ENCODE measurements at places on chromosomes 6 and 20.

GRCh38 chr6:160259598-160259997, 977 bp upstream of the SLC22A2 start:
- DNase-seq = no peak

- DNase-seq = no peak
Observed at GRCh38 chr20:25033265-25033923, 24.5 kb downstream of the ACSS1 start.

DNA sequence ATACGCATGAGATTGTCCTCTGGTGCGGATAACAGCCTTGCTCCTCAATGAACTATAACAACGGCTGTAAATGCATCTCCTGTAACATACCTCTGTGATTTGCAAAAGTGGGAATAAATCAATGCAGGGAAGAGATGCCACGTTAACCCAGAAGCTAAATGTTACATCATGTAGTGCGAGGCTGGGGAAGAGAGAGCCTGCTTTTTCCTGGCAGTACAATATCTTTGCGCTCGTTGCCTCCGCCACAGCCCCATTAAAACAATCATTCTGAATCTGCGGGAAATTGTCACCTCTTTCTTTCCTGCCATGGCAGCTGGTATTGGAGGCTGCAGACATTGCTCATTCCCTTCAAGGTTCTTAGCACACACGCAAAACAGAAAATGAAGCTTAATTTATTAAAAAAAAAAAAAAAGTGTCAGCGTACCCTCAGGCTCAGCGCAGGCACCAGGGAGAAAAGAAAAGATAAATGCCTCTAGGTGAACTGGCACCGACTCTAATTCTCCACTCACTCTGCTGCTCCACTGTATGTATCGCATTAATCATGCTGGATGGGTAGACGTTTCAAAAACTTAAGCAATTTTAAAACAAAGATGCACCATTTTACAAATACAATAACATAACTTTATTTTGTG, 70.2 kb upstream of the TFB1M start:
- DNase-seq = no peak

- no peak for DNase-seq
Observed at GRCh38 chr6:27837625-27838057, 74.6 kb downstream of the OR2B2 start.

DNA sequence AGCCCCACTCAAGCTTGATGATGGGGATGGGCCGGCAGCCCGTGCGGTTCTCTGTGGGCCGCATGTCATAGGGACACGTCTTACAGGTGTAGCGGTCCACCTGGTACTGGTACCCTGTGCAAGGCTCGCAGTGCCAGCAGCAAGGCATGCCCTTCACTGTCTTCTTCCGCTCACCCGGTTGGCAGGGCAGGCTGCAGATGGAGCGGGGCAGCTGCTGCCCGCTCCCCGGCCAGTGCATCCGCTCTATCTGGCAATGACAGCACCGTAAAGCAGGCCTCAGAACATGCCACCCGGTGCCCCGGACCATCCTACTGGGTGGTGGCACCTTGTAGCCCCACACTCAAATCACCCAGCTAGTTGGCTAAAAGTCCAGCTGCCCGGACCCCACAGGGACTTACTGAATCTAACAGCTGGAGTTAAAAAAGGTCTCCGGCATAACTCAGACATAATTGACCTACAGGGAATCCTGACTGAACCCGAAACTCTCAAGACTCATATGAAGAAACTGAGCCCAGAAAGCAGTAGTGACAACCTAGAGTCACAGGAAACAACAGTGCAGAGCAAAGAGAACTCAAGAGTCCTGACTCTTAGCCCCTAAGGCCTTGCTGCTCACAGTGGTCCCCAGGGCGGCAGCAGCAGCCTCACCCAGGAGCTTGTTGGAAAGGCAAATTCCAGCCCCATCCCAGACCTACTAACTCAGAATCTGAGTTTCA, 109.4 kb downstream of the GRM4 start:
- no peak for DNase-seq

DNA sequence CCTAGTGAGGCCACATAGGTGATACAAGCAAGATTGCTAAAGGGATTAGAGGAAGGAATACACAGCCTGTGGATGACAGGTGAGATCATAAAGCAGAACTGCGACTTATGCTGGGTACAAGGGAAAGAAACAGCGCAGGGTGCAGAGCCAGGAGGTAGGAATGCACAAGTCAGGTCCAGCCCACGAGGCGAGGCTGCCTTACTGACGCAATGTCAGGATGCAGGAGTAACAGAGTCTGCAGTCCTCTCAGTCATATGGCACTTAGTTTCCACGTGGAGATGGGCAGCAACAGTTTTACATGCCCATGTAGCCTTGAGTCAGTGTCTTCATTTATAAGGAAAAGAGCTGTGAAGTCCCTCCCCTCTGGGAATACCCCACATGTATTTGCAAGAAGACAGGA, 210.9 kb downstream of the SYNE1 start:
- no peak for DNase-seq

DNA sequence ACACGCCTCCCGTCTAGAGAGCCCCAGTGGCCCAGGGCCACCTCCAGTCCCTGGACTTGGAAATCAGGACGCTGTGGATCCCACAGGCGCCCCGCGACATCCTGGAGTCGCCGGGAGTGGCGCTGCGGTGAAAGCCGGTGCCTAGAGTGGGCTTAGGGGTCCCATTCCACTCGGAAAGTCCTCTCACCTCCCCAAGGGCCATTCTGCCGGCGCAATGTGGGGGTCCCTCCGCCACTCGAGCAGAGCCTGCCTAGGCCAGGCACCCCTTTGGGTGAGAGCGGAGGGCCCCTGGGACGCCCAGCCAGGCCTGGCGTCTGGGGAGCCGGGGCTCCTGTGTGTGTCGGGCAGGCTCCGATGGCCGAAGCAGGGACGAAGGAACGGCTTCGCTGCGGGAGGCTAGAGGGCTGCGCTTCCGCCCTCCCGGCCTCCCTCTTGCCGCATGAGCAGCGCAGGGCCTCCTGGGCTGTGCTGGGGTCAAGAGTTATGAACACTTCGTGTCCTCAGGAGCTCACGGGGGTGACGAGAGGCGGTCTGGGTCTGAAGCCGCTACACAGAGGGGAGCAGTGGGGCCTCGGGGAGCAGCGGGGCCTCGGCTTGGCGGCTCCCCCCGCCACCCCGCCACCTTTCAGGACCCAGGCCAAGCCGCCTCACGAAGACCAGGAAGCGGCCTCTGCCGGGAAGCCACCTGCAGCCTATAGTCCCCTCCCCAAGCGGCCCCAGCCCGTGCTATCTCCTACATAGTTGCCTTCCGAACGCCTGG, 13.6 kb downstream of the POU3F2 start:
- no peak for DNase-seq

DNA sequence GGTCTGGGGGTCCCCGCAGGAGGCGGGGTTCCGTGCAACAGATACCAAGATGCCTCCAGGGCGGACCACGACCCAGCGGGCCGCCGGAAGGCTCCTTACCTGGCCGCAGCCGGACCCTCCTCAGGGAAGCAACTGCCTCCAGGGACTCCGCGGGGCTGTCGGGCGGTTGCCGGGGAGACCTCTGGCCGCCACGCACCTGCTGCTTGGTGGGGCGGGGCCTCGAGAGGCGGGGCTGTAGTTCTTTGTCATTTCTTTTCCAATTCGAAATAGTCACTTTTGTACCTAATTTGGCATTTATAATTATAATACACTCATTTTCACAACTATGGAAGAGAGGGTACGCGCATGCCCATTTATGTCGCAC, 647 bp downstream of the AK9 start:
- DNase-seq = peak; percentile 46

GRCh38 chr6:39445667-39446066, 123.2 kb upstream of the KCNK16 start:
- no peak for DNase-seq

- no peak for DNase-seq
Observed at GRCh38 chr20:17810062-17810631, 110.4 kb downstream of the BANF2 start.

DNA sequence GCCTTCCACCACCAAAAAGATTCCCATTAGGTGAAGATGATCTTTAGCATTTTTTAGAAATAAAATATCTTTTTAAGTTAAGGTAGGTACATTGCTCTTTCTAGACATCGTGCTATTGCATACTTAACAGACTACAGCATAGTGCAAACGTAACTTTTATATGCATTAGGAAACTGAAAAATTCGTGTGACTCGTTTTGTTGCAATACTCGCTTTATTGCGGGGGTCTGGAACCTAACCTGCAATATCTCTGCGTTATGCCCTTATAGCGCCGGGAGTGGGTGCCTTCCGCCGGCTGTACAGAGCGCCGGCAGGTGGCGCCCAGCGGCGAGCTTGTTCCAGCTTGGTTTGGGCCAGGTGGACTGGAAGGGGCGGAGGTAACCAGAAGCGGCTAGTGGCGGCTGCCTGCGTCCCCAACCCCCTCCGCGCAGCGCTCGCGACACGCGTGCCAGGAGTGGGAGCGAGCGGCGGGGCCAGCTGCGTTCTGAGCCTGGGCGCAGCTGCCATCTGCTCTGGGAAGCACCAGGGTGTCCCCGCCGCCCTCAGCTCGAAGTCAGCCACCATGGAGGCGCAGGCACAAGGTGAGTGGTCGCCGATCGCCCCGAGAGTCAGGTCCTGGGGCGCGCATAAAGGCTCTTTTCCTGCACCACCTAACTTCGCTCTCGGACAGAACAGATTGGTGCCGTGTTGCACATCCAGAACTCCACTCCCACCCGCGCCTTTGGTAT, at the start of gene TPD52L1:
Gene TPD52L1 (plus strand): TSS at position 383 of the 727 bp plus-strand sequence. CDS start 179 bp downstream, at position 562.
- DNase-seq = peak; percentile 59

- no peak for DNase-seq
Observed at GRCh38 chr6:5630636-5631035, 369.3 kb downstream of the FARS2 start.

- no peak for DNase-seq
Observed at GRCh38 chr20:59628171-59628570, 23.8 kb downstream of the PHACTR3 start.

GRCh38 chr6:11780097-11780428, 1.5 kb upstream of the ADTRP start:
- DNase-seq = no peak

- DNase-seq = no peak
Observed at GRCh38 chr20:38109591-38110524, 55.2 kb downstream of the TGM2 start.

DNA sequence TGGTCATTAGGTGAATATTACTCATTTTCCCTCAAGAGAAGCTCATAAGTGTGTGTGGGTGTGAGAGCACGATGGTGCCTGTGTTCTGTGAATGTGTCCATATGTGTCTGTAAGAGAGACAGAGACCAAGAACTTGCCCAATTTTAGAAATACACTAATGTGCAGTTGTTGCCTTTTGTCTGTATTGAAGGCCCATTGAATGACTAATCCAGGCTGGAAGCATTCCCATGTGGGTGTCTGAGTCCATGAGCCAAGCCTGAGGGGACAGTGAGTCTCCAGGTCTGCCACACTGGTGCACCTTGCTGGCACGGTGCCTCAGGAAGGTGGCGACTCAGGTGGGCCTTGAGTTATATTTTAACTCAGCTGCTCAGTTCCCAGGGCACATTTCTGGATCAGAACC, 25.5 kb upstream of the ASXL1 start:
- no peak for DNase-seq

- DNase-seq = peak; percentile 41
Observed at GRCh38 chr20:23366384-23366783, 4.4 kb downstream of the GZF1 start.

GRCh38 chr6:24927985-24928745, 7.6 kb downstream of the RIPOR2 start:
- DNase-seq = no peak

GRCh38 chr6:107786709-107787588, 37.2 kb downstream of the SCML4 start:
- peak; percentile 42 for DNase-seq

DNA sequence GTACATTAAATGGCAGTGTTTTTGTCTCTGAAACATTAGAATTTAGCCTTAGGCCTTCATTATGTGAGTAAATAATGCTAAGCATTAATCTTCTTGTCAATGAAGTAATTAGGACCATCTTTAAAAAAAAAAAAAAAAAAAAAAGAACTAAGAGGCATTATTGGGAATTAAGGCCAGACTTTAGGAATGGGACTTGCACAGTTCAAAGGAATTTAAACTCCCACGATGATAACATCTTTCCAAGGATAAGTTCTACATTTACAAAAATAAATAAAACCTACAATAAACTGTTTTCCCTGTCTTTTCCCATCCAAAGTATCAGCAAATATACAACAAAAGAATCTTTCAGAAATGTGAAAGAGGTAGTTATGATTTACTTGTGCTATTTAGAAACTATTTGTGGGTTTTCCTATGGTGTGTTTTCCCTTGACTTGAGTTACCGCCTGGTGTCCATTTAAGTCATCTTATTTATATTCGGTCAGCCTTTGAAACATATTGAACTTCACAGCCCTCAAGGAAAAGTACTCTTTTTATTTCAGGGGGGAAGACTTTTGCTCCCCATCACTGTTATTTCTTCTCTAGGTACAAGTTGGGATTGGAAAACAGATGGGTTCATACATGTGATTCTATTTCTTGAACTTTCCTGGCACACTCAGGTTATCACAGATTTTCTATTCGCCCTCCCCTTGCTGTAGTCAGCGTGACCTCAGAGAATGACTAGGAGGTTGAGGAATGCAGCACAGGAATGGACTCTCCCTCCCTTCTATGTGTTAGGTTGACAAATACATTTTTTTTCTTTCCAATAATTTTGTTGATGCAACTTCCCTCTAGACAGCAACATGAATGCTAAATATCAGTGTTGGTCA, 13.6 kb downstream of the STMND1 start:
- no peak for DNase-seq

- no peak for DNase-seq
Observed at GRCh38 chr20:19603376-19603750, 154.7 kb upstream of the RIN2 start.

DNA sequence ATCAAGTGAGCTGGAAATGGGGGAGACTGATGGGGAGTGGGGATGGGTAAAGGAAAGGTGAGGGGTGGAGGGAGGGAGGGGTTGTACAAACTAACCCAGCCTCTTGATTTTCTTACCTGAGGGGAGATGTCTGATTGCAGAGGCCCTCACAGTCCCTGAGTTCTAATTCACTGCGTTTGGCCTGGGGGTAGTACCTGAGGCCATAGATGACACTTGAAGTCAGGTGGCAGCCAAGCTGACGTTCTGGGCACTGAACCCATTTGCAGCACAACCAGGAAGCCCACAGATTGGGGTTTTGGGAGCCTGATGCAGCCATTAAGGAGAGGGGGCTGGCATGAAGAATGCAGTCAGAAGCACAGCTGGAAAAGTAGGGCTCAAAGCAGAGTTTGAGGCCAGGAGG, 153.8 kb upstream of the DTNBP1 start:
- no peak for DNase-seq

GRCh38 chr20:37899105-37900045, 3.6 kb upstream of the VSTM2L start:
- no peak for DNase-seq

- no peak for DNase-seq
Observed at GRCh38 chr20:64041040-64041780, 5.2 kb downstream of the C20orf204 start.

DNA sequence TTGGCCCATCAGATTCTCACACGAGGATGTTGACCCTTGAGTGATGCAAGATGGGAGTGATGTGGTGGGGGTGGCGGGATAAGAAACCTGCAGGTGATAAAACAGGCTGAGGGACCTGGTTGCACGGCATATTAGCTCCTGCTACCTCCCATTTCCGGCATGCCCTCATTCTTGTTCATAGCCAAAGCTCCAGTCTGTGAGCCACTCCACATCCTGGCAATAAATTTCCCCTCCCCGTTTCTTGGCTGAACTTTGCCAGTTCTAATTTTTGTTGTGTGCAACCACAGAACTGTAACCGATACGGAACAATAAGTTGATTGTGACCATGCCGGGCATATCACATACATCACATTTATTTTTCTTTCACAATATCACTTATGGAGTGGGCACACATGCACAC, 41.6 kb upstream of the NFATC2 start:
- DNase-seq = no peak

- DNase-seq = no peak
Observed at GRCh38 chr6:45724511-45724910, 291.1 kb downstream of the CLIC5 start.
